ENCODE measurements at places on chromosomes 6 and 20.

GRCh38 chr20:56579301-56579710 lies 46.3 kb downstream of the FAM209B start:
- DNase-seq: no peak

GRCh38 chr20:31473331-31474096 lies 1.4 kb downstream of the DEFB124 start:
- DNase-seq: no peak

DNA sequence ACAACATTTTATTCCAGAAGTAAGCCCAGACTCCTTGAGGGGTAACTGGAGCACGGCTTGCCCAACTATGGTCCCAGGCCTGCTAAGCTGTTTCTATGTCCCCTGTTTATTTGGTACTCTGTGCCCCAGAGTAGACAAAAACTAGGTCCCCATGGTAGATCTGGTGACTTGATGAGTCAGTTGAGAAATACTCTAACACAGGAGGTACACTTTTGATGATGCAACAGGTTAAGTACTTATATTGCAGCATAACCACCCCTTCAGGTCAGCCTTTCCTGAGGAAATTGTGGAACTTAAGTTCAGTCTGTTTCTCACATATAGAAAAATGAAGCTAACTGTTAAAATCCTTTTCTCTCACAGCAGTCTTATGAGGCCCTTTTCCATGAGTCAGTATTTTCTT lies 19.6 kb downstream of the TTPAL start:
- no peak for DNase-seq

DNA sequence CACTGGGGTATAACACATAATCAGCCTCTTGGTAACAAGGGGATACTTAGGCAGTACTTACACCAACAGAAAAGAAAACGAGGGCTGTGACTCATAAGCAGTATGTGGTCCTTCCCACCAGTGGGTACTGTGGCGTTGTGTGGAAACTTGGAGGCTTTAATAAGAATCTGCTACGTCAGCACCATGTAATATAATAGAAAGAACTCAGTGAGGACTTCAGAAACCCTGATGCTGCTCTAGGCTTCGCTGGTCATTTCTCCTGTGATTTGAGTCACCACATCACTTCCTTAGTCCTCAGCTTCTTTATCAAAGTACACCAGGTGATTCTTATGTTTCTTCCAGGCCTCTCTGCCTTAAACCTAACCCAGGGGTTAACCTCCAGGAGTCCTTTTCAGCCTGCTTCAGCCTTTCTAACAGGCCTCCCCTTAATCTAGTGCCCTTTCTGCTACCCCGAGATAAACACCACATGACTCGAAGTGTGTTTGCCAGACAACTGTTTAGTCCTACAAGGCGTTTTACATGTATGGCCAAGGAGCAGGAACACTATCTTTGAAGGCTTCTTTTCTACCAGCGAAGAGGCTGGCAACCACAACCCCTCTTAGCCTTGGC lies 68.5 kb downstream of the FYN start:
- DNase-seq: no peak

GRCh38 chr6:139257821-139258398 lies 33.9 kb downstream of the TXLNB start:
- DNase-seq: no peak

Data from naive B cell (primary cell).